ENCODE measurements at places on chromosomes 6 and 20. TPM values are rescaled to one million over a fixed set of nuclear protein-coding genes. Genes with fewer than 3 reads are reported as not detected.

GRCh38 chr20:41726727-41727126, 108.5 kb upstream of the CHD6 start:
- no peak for DNase-seq

DNA sequence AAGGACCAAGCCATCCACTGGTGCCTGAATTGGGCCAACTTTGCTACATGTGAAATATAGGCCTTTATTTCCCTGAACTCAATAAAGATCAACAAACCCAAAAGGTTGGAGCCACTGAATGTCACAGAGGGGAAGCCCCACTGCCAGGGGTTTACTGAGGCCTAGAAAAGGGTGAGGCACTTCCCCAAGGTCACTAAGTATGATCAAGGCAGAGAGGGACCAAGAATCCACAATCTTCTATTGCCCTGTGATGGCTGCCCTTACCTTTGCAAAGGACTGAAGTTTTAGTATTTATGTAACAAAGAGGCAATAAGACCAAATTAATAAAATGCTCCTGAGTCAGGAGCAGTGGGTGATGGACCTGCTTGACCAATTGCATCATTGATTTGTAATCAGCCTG, 18.0 kb downstream of the TREM1 start:
- no peak for DNase-seq

DNA sequence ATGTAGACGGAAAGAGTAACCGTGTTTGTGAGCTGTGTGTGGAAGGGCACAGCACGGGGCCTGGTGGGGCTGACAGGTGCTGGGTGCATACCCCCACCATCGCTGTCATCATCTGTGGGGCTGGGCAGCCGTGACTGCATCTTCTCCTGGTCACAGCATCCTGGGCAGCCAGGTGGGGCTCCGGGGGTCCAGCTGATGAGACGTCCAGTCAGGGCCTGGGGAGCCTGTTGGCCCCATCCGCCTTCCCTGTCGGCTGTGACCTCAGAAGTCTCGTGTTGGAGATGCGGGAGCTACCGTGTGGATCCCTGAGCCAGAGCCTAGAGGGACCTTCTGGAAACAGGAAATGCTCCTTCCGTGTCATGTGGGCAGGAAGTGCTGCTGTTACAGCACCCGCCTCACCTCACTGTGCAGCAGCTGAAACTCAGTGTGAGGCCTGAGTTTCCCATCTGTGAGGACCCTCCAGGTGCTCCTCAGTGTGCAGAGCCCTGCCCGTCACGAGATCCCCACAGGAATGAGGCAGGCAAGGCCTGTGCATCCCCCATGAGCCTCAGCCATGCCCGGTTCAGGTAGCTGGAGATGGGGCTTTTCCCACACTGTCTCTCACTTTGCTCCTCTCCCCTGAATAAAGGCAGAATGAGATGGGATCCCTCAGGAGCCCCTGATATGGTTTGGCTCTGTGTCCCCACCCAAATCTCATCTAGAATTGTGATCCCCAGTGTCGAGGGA, 108.7 kb downstream of the ERMARD start:
- no peak for DNase-seq

DNA sequence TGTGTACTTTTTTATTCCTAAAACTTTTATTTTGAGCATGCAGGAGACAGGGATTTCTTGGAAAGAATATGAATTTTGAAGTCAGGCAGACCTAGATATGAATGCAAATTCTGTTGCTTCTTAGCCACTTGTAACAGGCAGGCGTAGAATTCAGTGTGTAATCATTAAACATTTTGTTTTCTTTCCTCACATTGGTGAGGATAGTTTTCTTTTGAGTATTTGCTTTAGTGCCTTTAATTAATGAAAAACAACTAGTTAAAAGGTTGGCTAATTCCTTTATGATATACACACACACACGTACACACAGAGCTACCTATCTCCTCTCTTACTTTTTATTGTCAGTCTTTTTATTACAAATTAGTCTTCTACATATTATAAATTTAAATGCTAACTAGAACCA, 342.3 kb downstream of the CDKAL1 start:
- DNase-seq: no peak

DNA sequence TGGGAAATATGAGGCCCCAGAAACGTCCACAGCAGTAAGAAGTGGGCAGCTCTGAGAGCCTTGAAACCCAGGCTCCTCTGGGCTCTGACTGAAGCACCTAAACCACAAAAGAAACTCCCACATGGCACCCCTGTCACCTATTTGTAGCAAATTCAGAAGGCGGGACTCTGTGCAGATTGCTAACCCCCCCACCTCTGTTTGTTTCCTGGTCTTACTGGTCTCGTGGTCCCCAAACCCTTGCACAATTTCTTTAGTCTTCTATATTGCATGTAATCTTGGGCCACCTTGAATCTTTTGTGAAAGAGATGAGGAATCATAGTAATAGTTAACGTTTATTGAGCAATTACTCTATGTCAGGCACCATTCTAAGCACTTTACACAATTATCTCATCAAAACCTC, 154.3 kb downstream of the PREX1 start:
- no peak for DNase-seq

- no peak for DNase-seq
Measured at GRCh38 chr6:99152347-99152643, 197.2 kb downstream of the FAXC start.

DNA sequence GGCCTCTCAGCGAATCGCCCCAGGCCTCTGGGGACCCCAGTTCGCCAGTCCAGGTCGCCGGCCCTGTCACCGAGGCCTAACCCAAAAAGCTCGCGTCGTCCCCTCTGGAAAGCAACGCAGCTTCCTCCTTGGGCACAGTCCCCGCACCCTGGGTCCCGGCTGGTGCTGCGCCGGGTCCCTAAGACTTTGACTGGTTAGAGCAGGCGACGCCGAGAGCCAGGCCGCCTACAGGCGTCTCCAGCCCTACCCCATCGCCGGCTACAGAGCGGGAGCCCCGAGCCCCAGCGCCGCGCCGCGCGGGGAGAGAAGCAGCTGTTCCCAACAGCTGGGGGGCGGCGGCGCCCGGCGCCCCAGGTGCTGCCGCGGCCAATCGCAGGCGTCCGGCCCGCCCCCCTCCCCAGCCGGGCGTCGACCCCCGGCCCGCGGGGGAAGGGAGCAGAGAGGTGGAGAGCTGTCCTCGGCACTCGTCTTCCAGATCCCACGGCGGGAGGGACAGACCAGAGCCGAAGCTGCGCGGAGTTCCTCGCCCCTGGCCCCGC, 540 bp upstream of the RBM24 start:
- peak; percentile 55 for DNase-seq

DNA sequence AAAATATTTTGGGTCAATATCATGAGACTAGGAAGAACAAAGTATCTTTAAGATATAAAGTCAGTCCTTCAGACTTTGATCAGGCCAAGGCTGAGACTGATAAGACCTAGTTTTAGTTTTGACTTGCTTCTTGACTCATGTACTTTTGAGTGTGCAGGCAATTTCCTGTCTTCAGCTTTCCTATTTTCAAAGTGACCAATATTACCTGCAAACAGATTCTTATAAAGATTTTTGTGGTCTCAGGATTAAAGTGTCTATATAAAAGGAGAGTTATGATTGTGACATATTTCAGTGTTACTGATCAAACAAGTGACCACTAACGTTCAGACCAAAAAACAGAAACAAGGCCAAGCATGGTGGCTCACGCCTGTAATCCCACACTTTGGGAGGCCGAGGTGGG, 36.0 kb upstream of the AKIRIN2 start:
- no peak for DNase-seq

- DNase-seq: no peak
Measured at GRCh38 chr6:113626475-113626874, 230.7 kb upstream of the MARCKS start.

GRCh38 chr6:51490101-51490500, 597.3 kb downstream of the PKHD1 start:
- DNase-seq: no peak

DNA sequence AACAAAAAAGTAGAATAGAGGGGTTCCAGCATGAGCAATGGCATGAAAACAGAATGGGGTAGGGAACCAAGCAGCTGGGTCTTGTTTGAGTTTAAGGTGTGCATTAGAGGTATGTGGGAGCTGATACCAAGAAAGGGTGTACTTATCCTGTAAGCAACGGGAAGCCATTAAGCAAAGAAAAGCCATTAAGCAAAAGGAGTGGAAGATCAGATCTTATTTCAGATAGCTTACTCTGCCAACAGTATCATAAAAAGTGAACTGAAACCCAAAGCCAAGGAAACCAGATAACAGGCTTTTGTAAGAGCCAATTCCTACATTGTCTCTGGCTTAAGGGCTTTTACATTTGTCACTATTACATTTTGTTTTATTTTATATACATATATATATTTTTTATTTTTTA, 21.3 kb upstream of the BEND6 start:
- DNase-seq: no peak

- peak; percentile 50 for DNase-seq
Measured at GRCh38 chr20:63309261-63310071, 16.5 kb downstream of the COL20A1 start.

DNA sequence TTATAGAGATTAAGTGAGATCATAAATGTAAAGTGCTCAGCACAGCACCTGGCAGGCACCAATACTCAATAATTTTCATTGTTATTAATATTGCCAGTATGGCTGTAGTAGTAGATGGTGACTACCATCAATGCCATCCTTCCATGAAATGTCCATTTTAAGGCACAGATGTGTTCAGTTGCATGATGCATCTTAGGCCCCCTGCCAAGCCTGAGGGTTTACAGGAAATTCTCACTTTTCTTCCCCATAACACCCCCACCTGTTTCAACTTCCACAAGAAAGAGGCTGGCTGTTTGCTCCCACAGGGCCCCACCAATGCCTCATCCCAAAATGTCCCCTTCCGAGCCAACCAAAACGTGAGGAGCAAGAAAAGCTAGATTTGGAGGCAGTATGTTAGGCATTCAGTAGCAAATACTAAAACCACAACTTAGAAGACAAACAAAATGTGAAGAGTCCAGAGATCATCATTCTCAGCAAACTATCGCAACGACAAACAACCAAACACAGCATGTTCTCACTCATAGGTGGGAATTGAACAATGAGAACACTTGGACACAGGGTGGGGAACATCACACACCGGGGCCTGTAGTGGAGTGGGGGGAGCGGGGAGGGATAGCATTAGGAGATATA, 110.6 kb upstream of the NHSL1 start:
- DNase-seq: no peak

DNA sequence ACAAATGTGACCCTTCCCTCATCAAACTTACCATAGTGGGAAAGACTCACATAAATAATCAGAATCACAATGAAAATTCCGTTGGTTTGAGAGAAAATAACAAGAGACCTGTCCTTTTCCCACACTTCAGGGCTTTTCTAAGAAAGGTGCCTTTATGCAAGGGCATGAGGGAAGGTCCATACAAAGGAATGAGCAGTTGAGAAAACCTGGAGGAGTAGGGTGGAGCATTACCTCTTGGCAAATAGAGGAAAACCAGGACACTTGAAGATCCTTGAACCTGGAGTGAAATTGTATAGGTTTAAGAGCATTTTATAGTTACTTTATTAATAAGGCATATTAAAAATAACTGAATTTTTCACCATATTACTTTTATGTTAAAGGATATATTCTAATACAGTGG, 54.3 kb downstream of the UBR2 start:
- DNase-seq: no peak

GRCh38 chr20:54083459-54083858, 13.1 kb upstream of the BCAS1 start:
- DNase-seq: no peak

GRCh38 chr6:145903356-145904102, 60.6 kb downstream of the SHPRH start:
- DNase-seq: no peak

- no peak for DNase-seq
Measured at GRCh38 chr20:36827541-36828279, 48.2 kb upstream of the TLDC2 start.

DNA sequence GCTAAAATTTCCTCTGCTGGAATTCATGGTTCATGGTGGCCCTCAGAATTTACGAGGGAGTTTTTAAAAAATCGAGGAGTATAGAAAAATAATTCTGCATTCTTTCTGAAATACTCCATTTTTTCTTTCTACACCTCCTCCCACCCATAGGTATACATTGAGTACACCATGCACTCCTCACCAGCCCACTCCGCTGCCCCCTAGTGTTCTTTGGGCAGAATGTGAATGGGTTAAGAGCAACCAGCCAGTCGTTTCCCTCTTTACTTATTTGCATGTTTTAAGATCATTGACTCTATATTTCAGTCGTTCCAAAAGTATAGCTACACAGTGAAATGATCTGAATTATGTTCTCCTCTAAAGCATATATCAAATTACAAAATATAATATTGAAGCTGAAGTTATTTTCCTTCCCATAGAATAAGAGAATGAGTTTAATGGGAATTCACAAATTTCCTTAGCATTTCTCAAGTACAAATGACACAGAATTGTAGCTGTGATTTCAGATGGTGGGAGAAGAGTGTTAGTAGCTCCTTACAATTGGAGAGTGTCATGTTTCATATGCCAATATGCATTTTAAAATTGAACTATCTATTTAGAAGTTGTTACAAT, 977.7 kb upstream of the SLC35B3 start:
- DNase-seq: no peak

DNA sequence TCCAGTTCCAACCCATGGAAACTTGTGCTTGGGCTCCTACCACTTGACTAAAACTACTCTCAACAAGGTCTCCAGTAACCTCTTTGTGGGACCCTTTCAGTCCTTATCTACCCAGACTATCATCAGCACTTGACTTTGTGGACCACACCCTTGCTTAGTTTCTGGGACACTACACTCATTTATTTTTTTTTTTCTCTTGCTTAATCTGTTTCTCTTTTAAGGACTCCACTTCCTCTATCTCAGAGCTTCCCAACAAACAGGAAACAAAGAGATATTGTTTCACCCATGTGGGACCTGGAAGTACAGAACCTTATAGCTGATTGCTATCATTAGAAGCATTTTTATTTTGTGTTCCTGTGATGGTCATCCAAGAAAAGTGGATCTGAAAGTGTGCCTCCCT, 28.8 kb upstream of the ME1 start:
- DNase-seq: no peak

Gene SLC17A1
- 0.49 TPM for total RNA-seq

Gene ENPP1
- 2.7 TPM for total RNA-seq

Gene KCNK16
- total RNA-seq: 35.2 TPM

Gene ZBTB12
- 47.1 TPM for total RNA-seq

Gene UTRN
- 263 TPM for total RNA-seq

Gene CYP21A2
- total RNA-seq: 0.67 TPM

Gene CD93
- total RNA-seq: 0.04 TPM

Gene ABHD16B
- total RNA-seq: not detected
